Erythroblast (primary cell): ENCODE measurements at places on chromosomes 12 and 14.

DNA sequence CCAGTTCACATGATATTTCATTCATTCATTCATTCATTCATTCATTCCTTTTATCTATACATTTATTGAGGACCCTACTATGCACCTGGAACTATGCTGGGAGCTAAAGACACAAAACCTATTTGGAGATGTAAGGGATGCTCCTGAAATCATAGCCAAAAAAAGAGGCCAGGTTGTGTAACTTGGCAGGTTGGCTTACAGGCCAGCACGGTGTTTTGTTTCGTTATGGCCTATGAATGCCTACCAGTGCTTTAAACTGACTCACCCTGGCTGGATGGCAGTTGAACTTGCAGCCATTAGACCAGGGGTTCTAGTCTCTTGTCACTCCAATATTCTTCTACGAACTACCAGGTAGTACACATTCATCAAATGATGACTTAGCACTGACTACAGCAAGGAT is 15.7 kb downstream of the MAP3K9 start:
- DNase-seq: no peak

- DNase-seq: peak; percentile 75
These were observed 15.6 kb upstream of the C14orf180 start for GRCh38 chr14:104563742-104564615.

GRCh38 chr12:83199069-83199468 is 512.4 kb downstream of the TMTC2 start:
- no peak for DNase-seq

- DNase-seq: no peak
These were observed 198.7 kb upstream of the PLEKHG7 start for GRCh38 chr12:92503971-92504593.

- DNase-seq: no peak
These were observed 113.9 kb downstream of the KTN1 start for GRCh38 chr14:55693904-55694303.

DNA sequence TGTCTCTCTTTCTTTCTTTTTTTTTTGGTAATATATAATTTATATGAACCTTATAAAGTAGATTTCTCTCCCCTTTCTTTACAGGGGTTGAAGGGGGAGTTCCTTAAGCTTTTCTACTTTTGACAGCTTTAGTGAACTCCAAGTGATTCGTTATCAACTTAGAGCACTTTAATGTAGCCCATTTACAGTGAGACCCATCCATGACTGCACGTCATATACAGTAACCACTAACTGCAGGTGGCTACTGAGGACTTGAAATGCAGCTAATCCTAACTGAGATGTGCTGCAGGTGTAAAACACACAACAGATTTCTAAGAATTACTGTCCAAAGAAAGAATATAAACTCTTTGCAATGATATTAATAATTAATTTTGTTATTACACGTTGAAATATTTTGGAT is 582 bp downstream of the LRRIQ1 start:
- DNase-seq: no peak

- no peak for DNase-seq
These were observed 5.3 kb downstream of the ANKS1B start for GRCh38 chr12:99979471-99979870.

- DNase-seq: peak; percentile 82
These were observed 1.0 kb upstream of the DUSP6 start for GRCh38 chr12:89353188-89353822.

DNA sequence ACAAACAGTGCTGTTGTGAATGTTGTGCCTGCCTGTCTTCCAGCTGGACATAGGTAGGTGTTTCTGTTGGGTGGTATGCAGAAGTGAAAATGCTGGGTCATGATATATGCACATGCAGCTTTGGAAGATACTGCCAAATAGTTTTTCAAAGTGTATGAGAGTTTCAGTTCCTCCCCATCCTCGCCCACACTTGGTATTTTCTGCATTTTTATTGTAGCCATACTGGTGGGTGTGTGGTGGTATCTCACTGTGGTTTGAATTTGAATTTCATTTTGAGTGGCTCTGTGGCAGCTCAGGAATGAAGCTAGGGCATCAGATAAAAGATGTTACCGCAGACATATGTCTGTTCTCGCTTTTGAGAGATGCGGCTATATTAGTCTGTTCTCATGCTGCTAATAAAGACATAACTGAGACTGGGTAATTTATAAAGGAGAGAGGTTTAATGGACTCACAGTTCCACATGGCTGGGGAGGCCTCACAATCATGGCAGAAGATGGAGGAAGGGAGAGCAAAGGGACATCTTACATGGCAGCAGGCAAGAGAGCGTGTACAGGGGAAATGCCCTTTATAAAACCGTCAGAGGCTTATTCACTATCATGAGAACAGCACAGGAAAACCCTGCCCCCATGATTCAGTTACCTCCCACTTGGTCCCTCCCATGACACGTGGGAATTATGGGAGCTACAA is 183.1 kb downstream of the CAND1 start:
- DNase-seq: no peak

GRCh38 chr12:24796876-24797275 is 152.0 kb downstream of the BCAT1 start:
- DNase-seq: no peak

GRCh38 chr12:77830583-77831351 is at the start of gene NAV3:
Gene NAV3, plus strand, starts transcription at chr12:77830894. Its CDS starts 568 bp downstream, at chr12:77831462.
- DNase-seq: no peak

DNA sequence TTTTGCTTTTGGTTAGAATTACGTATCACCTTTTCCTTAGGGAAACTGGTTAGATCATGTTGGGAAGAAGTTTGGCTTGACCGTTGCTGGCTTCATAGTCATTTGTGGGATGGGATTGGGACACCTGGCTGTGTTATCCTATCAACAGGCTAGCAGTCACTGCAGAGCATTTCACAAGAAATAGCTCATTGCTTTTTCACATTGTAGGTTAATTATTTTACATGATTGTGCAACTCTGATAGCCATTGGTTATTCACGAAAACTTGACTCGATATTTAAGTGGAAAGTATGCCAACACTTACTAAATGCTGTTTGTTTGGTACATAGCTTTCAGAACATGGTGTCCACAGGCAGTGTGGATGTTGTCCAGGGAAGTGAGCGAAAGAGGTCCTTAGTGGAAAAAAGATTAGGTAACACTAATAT is 89.4 kb downstream of the NKX2-1 start:
- DNase-seq: no peak

DNA sequence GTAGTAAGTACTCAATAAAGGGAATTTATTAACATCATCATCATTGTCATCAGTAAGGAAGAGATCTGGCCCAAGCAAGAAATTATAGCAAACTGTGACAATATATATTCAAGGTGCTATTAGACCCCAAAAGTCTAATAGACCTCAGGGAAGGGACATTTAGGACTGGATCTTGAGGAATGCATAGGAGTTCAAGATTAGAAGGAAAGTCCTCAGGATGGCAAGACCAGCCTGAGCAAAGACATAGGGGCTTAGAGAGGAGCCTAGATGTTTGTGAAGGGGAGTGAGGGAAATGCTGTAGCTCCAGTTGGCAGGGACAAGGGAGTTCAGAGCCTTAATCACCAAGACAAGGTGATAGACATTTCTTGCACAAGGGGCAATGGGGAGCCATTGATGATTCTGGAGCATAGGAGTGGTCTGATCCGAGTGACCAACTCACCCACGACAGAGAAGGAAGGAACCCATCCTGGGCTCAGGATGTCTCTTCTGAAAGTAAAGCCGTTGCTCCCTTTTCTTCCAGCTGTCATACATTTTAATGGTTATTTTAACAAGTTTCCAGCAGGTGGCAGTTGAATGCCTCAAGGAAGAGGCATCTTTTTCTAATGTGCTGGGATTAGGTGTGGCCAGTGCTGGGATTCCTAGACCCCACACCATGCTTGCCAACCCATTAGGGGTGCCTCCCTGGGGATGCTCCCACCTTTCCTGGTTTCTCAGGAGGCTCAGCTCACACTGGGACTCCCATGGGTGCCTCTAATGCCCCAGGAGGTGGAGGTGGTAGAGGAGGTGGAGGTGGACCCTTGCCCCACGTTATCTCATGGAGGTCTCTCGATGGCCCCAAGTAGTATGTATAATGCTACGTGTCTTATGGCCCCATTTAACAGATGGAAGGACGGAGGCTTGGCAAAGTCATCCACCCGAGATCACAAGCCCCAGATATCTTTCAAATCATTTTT is 37.8 kb downstream of the PHETA1 start:
- DNase-seq: peak; percentile 45

DNA sequence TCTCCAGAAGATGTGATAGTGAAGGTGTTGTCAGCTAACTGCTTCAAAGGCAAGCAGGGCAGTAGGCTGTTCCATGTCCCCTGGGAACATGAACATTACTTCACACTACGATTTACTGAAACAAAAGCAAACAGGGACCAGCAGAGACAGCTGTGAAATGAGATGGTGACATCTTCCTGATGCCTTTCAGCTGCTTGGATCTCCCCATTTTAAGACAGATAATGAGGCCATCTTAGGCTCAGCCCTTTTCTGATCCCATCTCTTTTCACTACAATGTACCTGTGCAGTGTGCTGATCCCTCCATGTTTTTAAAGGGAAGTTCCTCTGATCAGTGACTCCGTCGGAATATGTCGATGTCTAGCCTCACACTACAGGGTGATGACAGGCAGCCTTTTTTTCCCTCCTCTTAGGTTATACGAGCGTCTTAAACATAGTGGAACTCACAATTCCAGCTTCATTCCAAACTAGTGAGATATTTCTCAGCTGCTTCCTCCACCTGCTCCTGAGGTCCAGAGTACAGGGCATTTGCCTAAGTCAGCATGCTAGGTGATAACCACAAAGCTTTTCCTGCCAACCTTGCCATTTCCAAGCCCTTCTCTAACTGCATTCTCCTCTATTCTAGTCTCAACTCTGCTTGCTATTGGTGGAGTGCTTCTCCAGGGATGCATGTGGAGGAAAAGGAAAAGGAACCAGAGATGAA is 87.6 kb upstream of the EGLN3 start:
- DNase-seq: no peak

DNA sequence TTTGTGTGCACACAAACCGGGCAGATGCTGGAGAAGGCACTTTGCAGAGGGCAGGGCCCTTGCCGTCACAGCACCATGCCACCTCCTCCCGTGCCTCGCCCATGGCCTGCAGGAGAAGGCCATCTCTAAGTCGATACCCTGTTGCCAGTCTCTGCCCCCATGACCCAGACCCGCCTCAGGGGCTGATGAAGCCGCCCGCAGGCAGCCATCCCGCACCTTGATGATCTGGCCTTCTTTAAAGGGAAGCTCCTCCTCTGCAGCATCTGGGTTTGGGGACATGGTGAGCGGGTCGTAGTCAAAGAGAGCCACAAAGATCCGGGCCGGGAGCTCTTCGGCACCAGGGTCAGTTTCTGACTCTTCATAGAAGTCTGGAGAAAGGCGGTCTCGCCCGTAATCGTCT is 76.2 kb downstream of the PIWIL1 start:
- DNase-seq: no peak

DNA sequence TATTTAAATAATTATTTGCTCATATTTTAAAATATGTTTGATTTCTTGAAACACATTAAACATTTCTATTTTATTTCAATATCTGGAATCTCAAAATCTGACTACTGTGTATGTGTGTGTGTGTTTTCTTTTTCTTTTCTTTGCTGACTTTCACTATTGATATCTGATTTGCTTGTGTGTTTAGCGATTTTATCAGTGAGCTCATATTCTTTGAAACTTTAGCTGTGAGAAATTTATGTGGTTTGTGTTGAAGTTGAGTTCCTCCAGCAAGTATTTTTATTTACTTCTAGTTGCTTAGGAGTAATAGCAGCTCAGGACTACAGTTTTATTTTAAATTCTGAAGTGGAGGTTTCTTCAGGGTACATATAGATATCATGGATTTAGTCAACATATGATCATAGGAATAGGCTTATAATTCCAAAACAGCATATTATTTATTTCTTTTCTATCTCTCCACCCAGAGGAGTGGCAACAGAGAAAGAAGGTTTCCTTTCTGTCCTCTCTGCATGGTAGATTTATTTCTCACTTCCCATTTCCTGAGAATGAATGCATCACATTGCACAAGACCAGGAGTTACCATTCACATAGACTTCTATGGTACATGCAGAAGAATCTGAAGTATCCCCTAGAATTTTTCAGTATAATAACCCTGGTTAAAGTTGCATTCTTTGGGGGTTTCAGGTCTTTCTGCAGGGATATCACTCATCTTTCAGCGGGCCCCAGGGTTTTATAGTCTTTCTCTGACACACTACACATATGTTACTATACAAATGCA is 60.5 kb downstream of the PTPRQ start:
- DNase-seq: no peak

GRCh38 chr12:124655048-124655697 is 87.8 kb upstream of the NCOR2 start:
- DNase-seq: no peak

- peak; percentile 21 for DNase-seq
These were observed 8.8 kb downstream of the P2RX4 start for GRCh38 chr12:121218588-121219352.

DNA sequence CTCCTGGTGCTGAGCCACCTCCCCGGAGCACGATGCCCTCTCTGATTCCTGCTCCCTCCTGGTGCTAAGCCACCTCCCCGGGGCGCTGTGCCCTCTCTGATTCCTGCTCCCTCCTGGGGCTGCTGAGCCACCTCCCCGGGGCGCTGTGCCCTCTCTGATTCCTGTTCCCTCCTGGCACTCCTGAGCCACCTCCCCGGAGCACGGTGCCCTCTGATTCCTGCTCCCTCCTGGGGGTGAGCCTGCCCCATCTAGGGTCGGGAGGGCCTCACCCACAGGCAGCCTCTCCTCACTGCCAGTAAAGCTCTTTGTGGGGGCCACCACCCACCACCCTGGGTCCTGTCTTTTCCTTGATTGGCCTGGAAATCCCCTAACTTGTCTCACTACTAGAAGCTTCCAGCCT is 327.6 kb upstream of the SFSWAP start:
- DNase-seq: no peak

- no peak for DNase-seq
These were observed 4.4 kb upstream of the FAM186B start for GRCh38 chr12:49609875-49610154.

- DNase-seq: no peak
These were observed 92.1 kb upstream of the OTX2 start for GRCh38 chr14:56902385-56902784.

- no peak for DNase-seq
These were observed 7.2 kb upstream of the C1R start for GRCh38 chr12:7099290-7099996.

- DNase-seq: no peak
These were observed 22.4 kb downstream of the ACTN1 start for GRCh38 chr14:68956724-68957123.

DNA sequence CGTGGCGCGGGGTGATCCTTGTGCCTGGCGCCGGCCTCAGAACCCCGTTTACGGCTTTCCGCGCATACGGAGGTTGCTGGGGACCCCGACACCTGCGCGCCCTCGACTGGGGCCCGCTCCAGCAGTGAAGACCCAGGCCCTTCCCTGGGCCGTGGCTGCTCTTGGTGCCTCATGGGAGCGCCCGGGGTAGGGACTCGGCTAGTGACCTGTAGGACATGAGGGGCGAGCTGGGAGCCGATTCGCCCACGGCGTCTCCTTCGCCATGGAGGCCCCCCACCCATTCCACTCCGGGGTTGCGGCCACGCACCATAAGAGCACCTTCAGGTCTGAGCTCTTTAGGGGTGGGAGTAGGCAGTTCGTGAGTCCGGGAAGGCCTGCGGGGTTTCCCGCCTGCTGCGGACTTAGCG is 14.2 kb upstream of the PAX9 start:
- DNase-seq: no peak

- no peak for DNase-seq
These were observed 13.4 kb downstream of the UBC start for GRCh38 chr12:124901003-124901402.
